CD4-positive, alpha-beta T cell treated with Interleukin-10 for 1 hour (primary cell): ENCODE measurements at places on chromosomes 1 and 21.
A peak's percentile ranks its signal among the peaks of the same experiment; 100 is the strongest.

GRCh38 chr1:187033693-187034390 is 205.1 kb downstream of the PLA2G4A start:
- DNase-seq, result no peak

- DNase-seq, result no peak
Observed at GRCh38 chr1:41718497-41718896, 200.2 kb downstream of the HIVEP3 start.

DNA sequence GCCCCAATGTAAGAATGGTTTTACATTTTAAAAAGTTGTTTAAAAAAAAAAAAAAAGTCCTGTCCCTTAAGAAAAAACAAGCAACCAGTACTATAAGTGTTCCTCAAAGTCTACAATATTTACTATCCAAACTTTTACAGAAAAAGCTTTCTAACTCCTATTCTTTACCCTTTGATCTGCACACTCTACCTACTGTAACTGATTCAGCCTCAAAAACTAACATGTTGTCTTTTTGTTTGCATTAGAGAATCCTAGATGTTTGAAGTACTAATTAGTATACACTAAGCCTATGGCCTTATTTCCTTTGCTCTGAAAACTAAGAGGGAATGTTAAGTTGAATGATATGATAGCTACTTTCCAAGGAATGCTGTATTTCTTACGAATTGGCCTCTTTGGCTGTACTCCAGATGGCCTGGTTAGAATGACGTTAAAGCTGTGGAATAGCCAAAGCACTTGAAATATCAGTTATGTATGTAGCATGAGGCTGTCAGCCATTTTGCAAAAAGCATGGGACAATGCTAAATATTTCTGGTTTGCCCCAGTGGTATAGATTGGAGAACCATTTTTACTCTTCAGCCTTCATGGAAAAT is 234.8 kb downstream of the GPR52 start:
- no peak for DNase-seq

DNA sequence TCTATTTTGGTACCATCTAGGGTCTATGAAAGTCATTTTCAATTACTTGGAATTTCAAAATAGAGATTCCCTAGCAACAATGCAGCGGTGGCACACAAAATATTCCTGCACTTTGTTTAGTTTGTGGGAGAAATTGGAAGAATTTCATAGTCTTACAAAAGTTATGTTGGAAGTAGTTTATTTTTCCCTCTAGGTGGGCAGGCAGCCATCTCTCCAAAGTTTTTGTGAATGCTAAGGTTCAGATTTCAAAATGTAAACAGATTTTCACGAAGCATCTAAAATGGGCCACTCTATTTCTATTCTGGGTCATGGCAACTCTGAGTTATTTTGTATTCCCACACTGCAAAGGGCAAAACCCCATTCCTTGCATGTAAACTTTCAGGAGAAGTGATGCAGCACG is 8.0 kb downstream of the SMCP start:
- no peak for DNase-seq

- DNase-seq, result peak; percentile 60
Observed at GRCh38 chr1:160519642-160520435, 3.2 kb downstream of the SLAMF6 start.

DNA sequence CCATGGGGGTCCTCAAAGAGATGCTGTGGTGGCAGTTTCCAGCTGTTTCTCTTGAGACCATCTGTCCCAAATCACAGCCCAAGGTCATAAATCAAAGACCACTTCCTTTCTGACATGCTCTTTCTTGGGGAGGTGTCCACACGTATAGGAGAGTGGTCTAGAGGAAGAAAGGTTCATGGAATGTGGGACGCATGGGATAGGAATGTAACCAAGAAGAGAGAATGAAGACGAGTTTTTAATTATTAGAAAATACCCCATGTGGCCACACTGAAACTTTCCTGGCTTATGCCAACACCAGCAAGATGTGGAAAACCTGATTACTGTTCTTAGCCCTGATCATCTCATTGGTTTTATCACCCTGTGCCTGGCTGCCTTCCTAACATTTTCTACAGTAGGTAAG is 124.2 kb upstream of the IFFO2 start:
- no peak for DNase-seq

GRCh38 chr1:72937905-72938304 is 655.6 kb upstream of the NEGR1 start:
- no peak for DNase-seq

GRCh38 chr1:52916241-52916975 is 5.1 kb downstream of the ECHDC2 start:
- DNase-seq, result no peak

- DNase-seq, result no peak
Observed at GRCh38 chr1:162168261-162168660, 98.8 kb downstream of the NOS1AP start.

DNA sequence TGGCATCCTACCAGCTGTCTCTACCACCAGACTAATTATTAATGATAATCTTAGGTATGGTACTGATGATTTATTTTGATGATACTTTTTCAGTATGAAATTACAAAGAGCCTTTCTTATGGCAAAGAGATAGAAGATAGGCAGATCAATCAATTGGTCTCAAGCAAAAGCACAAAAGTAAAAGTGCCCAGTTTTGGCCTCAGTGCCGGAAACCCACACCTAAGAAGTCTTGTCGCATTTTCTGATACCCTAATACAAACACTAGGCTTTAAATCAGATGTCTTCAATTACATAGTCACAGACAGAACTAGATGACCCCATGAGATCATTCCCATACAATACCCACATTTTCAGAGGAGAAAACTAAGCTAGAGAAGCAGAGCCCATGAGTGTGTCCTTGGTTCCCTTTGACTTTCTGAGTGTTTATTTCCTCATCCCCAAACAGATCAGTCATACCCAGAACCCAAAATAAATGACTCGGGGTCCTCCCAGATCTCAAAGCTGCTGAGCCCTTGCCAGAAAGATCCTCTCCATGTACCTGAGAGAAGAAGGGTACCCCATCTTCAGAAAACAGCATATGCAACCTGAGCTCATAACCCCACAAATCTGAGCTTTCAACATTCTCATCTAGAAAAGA is 7.7 kb downstream of the ITPKB start:
- peak; percentile 29 for DNase-seq

GRCh38 chr1:224273641-224274040 is 56.3 kb downstream of the NVL start:
- no peak for DNase-seq

GRCh38 chr1:71307451-71307850 is 226.6 kb upstream of the ZRANB2 start:
- no peak for DNase-seq

- no peak for DNase-seq
Observed at GRCh38 chr1:65813956-65814355, 21.3 kb downstream of the PDE4B start.

DNA sequence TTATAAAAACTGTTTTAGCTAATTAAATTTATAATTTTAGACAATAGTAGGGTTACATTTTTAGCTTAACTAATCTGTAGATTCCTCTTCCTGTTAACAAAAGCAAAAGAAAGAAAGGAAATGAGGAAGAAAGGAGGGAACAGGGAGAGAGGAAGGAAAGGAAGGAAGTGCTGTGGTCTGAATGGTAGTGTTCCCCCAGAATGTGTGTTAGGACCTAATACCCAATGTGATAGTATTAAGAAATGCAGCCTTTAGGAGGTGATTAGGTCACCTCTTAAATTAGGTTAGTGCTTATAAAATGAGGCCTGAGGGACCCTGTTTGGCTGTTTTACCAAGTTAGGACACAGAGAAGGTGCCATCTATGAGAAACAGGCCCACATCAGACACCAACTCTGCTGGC is 136.9 kb upstream of the SAMSN1 start:
- no peak for DNase-seq

DNA sequence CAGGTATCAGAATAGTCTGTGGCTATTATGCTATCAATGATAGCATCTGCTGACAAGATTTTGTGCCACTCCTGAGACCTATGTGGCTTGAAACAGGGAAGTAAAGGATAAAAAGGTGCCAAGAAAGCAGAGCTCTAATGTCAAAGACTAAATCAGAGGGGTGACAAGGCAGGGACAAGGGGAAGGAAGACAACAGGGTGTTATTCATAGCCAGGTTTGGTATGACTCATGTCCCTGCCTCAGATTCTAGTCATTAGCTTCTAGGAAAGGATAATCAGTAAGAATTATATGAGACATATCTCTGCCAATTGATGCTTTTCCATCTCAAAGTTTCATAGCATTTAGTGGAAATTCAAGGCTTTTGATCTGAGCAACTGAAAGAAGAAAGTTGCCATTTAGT is 31.8 kb upstream of the PLD5 start:
- no peak for DNase-seq

DNA sequence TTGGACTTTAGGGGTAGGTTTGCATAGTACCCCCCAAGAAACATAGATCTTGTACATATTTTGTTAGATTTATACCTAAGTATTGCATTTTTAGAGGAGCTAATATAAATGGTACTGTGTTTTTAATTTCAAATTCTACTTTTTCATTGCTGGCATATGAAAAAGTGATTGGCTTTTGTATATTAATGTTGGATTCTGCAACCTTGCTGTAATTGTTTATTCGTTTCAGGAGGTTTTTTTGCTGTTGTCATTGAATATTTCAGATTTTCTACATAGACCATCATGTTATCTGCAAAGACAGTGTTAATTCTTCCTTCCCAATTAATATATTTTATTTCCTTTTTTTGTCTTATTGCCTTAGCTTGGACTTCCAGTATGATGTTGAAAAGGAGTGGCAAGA is 23.0 kb upstream of the EDARADD start:
- DNase-seq, result no peak

- DNase-seq, result peak; percentile 69
Observed at GRCh38 chr1:167401260-167401873, 117.0 kb downstream of the CD247 start.

- DNase-seq, result peak; percentile 69
Observed at GRCh38 chr1:150281221-150281757, 1.1 kb upstream of the CIART start.

GRCh38 chr1:113859478-113860175 is 11.9 kb downstream of the PTPN22 start:
- peak; percentile 28 for DNase-seq

- DNase-seq, result no peak
Observed at GRCh38 chr21:26444646-26445045, 128.4 kb downstream of the CYYR1 start.

DNA sequence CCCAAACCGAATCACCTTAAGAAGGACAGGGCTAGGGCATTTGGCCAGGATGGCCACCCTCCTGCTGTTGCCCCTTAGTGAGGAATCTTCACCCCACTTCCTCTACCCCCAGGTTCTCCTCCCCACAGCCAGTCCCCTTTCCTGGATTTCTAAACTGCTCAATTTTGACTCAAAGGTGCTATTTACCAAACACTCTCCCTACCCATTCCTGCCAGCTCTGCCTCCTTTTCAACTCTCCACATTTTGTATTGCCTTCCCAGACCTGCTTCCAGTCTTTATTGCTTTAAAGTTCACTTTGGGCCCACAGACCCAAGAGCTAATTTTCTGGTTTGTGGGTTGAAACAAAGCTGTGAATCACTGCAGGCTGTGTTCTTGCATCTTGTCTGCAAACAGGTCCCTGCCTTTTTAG is 3.6 kb downstream of the BTG2 start:
- DNase-seq, result peak; percentile 72

DNA sequence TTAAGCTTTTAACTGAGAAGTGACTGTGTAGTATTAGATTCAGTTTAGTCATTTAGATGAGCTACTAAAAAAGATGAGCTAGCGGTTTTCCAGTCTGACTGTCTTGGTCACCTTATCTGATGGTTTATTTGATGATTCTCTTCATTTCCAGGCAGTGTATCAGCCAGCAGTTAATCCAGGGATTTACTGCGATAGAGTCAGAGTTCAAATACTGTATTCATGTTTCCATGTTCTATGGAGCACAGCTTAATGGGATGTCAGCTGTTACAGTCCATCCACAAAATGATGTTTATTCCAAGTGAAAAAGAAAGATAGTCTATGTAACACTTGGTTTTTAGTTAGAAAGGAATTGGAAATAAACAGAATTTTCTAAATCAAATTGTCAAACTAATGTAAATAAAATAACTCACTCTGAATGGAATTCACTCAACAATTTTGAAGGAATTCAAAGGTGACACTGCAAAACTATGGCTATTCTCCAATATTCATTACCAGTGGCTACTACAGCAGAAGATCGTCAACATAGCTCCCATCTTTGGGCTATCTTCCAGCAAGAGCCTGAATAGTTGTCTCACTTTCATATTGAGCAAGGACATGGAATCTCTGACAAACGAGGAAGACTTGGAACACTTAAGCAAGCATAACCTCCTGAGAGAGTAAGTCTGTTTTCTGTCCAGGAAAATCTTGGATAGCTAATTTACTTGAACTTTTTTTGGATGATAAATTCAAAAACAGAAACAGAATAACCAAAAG is 54.6 kb upstream of the DPT start:
- no peak for DNase-seq

- no peak for DNase-seq
Observed at GRCh38 chr1:225670806-225671733, 18.1 kb upstream of the ENAH start.

DNA sequence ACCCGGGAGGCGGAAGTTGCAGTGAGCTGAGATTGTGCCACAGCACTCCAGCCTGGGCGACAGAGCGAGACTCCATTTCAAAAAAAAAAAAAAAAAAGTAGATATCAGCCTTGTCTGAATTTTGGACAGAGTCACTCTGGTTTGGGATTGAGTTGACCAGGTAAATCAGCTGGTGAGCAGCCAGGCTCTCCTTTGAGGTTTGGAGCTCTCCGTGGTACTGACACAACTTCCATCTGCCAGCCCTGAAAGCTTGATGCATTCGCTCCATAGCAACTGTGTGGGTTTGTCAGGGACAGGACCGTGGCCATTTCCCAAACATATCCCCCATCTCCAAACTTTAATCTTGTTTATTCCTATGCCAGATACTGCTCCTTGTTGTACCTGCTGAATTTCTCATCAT is 155.2 kb downstream of the DMRTA2 start:
- no peak for DNase-seq

DNA sequence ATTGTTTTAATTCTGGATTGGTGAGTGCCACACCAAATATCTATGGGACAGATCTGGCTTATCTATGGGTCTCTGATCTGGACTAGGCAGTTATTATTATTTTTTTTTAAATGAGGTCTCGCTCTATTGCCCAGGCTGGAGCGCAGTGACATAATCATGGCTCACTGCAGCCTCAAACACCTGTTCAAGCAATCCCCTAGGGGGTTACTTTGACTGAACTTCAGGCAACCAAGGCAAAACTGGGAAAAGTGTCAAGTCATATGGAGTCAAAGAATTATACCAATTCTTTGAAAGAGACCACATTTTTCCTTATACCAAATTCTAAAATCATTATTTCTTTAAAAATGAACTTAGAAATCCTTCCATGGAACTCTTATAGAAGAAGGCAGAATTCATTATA is 129.1 kb upstream of the HOOK1 start:
- DNase-seq, result no peak

DNA sequence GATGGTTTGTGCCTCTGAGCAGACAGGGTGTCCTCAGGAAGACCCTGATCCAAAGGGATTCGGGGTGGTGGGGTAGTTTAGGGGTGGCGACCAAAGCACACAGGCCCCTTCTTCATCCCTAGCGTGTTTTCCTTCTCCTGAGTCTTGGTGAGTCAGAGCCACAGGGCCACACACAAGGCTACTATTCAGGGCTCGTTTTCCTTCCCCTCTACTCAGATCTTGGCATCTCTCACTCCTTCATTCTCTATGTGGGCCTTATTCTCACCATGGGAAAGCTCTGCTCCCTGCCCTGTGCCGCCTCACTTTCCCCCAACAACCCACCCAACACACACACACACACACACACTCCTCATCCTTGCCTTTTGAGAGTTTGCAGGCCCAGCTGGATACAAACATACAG is 43.6 kb upstream of the WNT2B start:
- no peak for DNase-seq

GRCh38 chr1:207959141-207959825 is 48.4 kb upstream of the CD34 start:
- DNase-seq, result no peak
